ENCODE measurements at places on chromosomes 1 and 21.

GRCh38 chr1:2354511-2355372, 36.6 kb downstream of the MORN1 start:
- no peak for DNase-seq

- no peak for DNase-seq
These were observed 50.2 kb downstream of the ST3GAL3 start for GRCh38 chr1:43757343-43758053.

DNA sequence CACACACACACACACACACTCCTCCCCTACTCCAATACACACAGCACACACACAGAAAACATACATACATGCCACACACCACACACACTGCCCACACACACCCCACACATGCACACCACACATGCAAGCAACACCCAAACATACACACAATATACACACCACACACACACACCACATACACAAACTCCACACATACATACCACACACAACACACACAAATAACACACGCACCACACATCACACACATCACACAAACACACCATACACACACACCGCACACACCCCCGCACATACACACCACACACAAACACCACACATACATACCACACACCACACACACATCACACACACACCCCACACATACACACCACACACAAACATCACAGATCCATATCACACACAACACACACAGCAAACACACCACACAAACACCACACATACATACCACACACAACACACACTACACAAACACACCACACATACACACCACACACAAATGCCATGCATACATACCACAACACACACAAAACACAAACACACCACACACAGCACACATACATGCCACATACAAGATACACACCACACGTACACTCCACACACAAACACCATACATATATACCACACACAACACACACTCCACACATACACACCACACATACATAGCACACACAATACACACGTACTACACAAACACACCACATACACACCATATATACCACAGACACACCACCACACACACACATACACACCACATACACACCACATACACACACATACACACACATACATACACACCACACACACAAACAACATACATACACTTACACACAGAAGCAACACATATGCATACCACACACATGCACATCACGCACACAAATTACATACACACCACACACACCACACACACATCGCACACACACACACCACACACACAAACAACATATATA, 932 bp upstream of the RAB7B start:
- no peak for DNase-seq

- no peak for DNase-seq
These were observed 18.6 kb downstream of the NTPCR start for GRCh38 chr1:232968965-232969364.

GRCh38 chr1:103582464-103582863, 11.1 kb downstream of the AMY2B start:
- DNase-seq = no peak
